K562 (cell line): ENCODE measurements at places on chromosomes 2 and 18. TPM values are rescaled to one million over a fixed set of nuclear protein-coding genes. Genes with fewer than 3 reads are reported as not detected.

GALNT5 gene
- 39.3 and 45.2 TPM in 2 replicates for polyA plus RNA-seq

CCL20 gene
- polyA plus RNA-seq: not detected in 2 replicates

- H3K27ac ChIP-seq: peak overlapping the region; percentile 81
- H3K27me3 ChIP-seq: no peaks in the 10 kb centered on the region
- no peak overlapping the region for H3K4me3 ChIP-seq
- peaks cover 33% of the 10 kb centered on the region for H3K4me1 ChIP-seq
- DNase-seq: peak; percentile 85
Measured at GRCh38 chr2:10407841-10408648, 40.1 kb downstream of the ODC1 start.

- H3K27me3 ChIP-seq: no peaks in the 10 kb centered on the region
- H3K4me1 ChIP-seq: peaks cover 30% of the 10 kb centered on the region
- peak overlapping the region; percentile 22 for H3K4me3 ChIP-seq
- H3K36me3 ChIP-seq: no peaks in the 10 kb centered on the region
- peak; percentile 25 for DNase-seq
Measured at GRCh38 chr2:191637182-191638078, 40.5 kb upstream of the NABP1 start.

GRCh38 chr2:207825978-207826377 is 56.3 kb upstream of the FZD5 start:
- H3K27me3 ChIP-seq: no peaks in the 10 kb centered on the region
- DNase-seq: no peak
- peaks cover 6% of the 10 kb centered on the region for H3K4me1 ChIP-seq
- no peak overlapping the region for H3K4me3 ChIP-seq
- H3K27ac ChIP-seq: no peak overlapping the region

DNA sequence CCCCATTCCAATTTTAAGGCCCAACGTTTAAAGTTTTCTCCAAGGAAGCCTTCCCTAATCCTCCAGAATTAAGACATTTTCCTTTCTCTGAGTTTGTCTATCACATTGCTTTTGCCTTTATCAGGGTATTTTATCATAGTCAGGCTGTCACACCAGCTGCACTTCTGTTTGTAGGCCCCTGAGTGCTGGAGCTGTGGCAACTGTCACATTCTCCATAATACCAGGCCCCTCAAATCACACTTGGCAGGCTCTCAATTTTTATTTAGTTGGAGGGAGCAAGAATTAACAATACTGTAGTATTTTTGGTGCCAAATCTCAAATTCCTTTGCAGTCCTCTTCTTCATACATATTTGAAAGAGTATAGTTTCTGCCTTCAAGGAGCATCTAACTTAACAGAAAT is 122.2 kb downstream of the FSHR start:
- H3K36me3 ChIP-seq: no peaks in the 10 kb centered on the region
- no peak overlapping the region for H3K4me3 ChIP-seq
- DNase-seq: no peak
- no peaks in the 10 kb centered on the region for H3K4me1 ChIP-seq
- no peaks in the 10 kb centered on the region for H3K27me3 ChIP-seq
